Effector CD4-positive, alpha-beta T cell (primary cell): ENCODE measurements at places on chromosomes 2 and 18.

- DNase-seq = no peak
These were observed 35.6 kb downstream of the FAM124B start for GRCh38 chr2:224366267-224366844.

GRCh38 chr2:144426981-144427479 lies 92.9 kb downstream of the ZEB2 start:
- no peak for DNase-seq

DNA sequence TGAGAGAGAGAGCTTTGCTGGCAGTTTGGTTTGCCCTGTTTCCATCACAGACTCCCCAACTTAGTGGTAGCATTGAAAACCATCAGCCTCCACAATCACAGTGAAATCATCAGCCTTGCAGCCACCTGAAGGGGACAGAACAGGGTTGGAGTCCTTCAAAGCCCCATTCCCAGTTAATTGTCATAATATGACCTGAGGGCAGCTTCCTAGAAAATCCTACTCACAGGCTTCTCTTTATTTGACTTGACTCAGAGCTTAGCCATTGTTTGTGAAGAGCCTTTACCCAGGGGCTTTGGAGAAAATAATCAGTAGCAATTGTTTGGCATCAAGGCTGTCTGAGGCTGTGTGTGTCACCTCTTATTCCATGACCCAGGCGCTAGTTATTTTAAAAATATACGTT lies 308.7 kb downstream of the CBLN2 start:
- no peak for DNase-seq

GRCh38 chr2:66110608-66111007 lies 324.3 kb upstream of the MEIS1 start:
- no peak for DNase-seq

DNA sequence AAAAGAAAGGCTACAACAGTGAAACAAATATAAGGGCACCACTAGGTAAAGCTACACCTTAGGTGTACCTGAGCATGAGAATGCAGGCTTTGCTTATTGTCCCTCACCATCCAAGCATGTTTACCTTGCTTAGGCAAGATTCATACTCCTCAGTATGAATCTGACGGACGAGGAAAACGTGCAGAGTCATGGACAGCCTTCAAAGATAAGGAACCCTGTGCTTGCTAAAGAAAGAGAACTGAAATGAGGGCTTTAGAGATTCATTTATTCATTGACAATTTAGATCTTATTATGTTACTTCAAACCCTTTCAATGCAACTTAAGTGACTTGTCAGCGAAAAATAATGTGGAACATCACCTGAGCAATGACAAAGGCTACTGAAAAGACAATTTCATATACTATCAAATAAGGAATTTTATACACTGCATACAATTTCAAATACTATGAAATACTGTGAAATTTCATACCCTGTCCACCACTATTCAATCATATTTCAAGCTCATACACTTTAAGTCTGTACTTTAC lies 21.7 kb downstream of the CLASP1 start:
- no peak for DNase-seq

- DNase-seq = no peak
These were observed 327.9 kb downstream of the LPIN1 start for GRCh38 chr2:12074126-12074844.

DNA sequence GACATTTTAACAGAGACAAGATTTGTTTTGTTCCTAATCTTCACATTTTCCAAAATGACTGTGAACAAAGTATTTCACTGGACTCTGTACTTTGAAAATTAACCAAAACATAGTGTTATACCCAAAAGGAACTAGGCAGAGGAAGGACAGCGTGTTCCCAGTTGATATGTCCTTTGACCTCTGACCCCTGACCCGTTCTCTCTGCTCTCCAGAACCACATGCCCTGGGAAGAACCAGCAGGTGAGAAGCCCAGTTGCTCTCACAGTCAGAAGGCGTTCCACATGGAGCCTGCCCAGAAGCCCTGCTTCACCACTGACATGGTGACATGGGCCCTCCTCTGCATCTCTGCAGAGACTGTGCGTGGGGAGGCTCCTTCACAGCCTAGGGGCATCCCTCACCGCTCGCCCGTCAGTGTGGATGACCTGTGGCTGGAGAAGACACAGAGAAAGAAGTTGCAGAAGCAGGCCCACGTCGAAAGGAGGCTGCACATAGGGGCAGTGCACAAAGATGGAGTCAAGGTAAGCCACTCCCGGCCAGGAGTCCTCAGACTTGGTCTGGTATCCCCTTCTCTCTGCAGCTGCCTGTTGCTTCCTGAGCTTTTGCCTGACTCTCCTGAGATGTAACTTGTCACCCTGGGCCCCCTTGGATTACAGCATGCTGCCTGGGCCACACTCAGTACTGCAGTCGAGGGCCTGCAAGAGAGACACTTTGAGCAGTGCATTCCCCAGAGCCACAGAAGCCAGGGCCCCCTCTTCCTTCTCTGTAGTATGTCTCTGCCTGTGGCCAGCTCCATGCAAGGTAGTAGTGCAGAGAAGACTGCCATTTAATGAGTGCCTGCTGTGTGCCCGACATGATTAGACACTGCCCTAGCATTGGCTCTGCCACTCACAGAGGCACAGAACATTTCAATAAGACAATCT lies 94.3 kb downstream of the ARHGEF4 start:
- DNase-seq = no peak

DNA sequence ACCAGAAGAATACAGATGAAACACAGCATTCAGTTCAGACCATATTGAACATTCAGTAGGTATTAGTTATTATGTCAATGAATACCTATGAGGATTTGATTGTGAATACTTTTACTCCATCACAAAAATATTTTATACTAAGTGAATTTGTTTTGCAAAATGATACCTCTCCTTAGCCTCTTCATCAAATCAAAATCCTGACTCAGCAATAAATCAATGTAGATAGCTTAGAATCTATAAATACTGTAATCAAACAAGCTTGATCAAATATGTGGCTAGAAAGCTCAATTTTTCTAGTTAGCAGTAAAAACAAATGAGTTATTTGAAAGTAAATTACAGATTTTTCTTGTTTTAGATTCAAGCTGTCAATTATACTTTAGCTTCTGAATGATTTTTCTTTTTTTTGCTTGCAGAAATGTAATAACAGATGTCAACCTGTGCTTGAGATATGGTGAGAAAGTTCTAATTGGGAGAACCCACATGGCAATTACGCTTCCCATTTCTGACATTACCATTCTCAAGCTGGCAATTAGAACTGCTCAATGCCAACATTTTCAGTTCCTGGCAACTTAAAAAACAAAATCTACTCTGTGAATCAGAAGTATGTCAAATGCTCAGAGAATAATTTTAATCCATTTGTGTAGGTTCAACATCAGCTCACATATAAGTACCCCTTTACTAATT lies 109.6 kb downstream of the PRELID3A start:
- DNase-seq = no peak

DNA sequence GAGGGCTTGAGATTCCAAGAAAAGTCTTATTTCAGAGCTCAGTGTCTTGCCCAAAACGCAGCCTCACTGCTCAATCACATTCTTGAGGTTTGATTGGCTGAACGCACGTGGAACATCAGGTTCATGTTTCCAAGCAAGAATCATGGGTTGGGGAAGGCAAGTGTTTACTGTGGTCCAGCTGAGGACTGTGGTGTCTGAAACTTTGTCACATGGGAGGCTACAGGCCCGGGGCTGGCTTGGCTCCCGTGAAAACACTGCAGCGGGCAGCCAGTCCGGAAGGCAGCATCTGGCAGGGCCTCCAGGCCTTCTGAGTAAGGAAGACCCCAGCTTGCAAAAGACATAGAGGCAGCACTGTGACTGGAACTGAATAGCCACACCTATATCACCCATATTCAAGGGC lies 84.7 kb downstream of the POLR1A start:
- DNase-seq = no peak

DNA sequence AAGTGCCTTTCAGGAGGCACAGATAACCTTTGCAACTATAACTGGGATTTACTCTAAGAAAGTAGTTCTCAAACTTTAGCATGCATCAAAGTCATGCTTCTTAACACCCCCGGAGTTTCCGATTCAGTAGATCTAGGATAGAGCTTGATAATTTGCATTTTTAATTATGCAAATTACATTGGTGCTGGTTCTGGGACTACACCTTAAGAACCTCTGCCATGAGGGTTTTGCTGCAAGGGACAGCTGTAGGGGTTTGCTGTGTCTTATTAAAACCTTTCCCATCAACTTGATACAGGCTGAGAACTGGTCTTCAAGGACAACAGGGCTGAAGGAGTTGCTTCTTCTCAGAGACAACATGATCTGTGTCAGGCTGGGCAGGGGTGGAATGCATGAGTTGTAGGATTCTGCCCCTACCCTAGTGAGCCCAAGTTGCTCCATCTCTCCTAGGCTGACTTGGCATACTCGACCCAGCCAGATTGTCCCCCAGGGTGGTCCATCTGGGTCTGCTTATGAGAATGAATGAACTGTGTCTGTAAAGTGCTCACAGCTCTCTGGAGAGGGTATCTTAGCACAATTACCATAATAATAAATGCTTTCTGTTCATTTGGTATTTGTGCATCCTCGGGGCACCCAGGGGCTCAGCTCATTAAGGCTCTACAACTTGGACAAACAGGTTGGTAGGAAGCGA lies 232.7 kb downstream of the CLIP4 start:
- no peak for DNase-seq

DNA sequence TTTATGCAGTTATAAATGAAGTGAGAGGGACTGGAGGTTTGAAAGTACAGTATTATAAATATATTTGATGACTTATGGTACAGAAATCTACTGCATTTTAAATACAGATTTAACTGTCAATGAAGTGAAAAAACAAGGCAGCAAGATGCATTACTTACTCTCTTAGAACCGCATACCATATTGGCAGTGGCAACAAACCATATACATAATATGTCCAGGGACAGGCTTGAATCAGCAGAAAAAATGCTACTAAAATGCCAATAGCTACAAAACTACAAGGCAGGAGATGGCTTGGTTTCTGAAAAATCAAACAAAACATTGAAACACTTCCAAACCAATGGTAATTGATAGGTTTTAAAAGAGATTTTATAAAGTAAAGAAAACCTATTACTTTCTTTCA lies 77.2 kb downstream of the PIGN start:
- DNase-seq = no peak

- no peak for DNase-seq
These were observed 2.4 kb upstream of the GPR17 start for GRCh38 chr2:127643439-127644065.

DNA sequence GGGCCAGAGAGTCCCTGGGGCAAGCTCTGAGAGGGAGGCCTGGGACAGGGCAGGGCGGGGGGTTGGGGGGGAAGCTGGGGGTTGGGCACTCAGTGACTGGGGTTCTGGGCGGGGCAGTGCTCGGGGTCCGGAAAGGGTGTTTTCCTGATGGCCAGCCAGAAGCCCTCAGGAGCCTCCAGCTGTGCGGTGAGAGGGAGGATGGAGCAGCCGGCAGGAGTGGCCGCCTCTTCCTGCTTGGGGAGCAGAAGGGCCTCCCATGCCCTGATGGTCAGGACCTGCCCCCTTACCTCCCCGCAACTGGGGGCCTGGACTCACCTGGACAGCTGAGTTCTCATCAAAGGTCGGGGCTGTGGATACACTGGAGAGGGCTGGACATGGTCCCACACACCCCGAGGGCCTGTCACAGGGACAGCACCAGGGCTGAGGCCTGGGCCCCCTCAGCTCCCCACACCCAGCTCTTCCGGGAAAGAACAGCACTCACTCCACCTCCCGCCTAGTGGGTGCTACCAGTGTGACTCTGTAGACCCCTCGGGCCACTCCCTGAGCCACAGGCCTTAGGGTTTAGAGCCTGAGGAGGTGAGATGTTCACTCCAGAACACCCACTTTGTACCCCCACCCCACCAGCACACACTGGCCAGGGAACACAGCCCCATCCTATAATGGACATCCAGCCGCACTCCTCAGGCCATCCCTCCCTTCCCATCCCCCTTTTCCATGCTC lies 6.7 kb downstream of the SFTPB start:
- DNase-seq = no peak

DNA sequence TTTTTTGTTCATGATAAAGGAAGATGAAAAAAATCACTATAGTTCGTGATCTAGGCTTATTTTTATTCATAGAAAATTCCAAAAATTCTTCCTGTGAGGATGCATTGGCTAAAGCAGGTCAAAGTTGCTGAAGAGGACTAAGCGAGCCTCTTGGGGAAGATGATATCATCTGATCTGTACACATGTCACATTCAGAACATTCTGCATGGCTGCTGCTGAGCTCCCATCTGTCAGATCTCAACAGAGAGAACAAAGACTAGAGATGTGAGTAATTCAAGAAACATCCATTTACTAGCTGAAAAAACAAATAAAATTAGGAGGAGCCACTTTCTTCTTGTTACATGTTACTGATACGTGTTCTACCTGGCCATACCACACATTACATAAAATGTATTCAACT lies 518.6 kb upstream of the FSIP2 start:
- DNase-seq = no peak

DNA sequence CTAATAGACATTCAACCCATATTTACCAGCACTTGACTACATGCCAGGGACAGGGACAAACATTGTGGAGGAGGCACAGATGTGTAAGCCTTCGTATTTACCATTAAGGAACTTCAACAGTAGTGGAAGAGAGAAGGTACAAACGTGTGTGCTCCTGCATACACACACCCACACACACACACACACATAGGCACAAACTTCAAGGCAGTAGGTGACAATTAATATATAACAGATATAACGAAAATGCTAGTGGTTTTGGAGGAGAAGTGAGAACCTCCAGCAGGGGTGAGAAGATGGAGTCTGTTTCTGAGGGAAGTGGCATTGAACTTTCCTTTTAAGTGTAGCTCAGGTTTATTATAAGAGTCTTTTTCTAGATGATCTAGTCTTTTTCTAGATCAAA lies 231.1 kb downstream of the SETBP1 start:
- no peak for DNase-seq

DNA sequence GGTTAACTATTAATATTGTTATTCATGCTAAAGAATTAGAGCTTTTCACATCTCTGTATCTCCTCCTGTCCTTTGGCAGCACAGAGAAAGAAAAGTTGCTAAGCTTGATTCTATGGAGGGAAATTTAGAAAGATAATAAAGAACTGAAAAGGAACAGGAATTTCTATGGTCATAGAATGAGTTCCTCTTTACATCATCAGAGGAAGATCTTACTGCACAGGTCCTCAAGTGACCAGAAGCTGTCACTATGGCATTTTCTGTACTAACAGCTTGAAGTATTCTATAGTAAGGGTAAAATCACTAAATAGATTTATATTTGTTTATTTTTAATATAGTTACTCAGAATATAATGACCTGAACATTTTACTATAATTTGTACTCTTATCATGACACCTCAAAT lies 6.0 kb upstream of the PRKD3 start:
- DNase-seq = no peak

DNA sequence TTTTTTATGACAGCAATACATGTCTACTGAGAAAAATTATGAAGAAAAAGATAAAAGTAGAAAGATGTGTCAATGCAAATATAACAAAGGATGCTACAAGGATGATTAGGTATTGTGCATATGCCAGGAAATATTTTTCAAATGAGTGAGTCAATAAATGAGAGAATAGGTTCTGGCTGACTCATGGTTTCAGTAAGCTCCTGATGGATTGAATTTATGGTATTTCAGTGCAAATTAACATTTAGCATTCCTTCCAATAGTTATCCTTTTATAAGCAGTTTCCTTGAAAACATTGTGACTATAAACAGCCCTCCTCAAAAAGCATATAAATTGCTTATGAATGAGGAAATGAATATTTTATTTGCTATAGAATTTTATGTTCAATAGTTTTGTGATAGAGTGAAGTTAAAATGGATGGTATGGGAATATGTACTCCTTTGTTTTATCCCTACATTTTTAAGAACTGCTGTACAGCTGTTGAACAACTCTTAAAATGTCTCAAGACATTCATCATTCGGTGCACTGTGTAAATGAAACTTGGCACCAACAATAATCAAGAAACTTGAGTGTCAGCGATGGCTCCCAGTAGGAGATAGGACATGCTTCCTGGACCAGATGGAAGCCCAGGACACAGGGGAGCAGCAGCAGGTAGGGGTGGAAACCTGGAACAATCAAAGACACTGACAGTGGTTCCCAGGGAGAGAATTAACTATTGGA lies 144.7 kb downstream of the PMAIP1 start:
- DNase-seq = no peak
